ENCODE measurements at places on chromosomes 2 and 18.

- peak; percentile 78 for DNase-seq
Measured at GRCh38 chr2:56357655-56358295, 174.0 kb downstream of the CCDC85A start.

DNA sequence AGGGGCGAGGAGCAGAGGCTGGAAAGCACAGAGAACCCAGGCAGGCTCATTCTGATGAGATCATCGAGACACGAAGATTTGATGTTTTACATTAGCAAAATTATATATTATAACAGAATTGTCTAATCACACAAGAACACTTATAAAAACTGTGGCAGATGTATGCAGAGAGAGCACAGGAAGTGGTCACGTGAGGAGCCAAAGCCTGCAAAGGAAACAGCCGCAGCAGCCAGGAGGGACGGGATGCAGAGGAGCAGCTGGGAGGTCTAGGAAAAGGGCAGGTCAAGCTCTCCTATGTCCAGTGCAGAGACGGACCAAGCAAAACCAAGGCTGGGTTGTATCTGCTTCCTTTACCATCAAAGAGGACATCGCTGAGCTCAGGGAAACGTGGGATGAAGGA lies 355.1 kb upstream of the MYT1L start:
- DNase-seq = no peak

- peak; percentile 46 for DNase-seq
Measured at GRCh38 chr2:232473467-232473890, 14.2 kb downstream of the ECEL1 start.

DNA sequence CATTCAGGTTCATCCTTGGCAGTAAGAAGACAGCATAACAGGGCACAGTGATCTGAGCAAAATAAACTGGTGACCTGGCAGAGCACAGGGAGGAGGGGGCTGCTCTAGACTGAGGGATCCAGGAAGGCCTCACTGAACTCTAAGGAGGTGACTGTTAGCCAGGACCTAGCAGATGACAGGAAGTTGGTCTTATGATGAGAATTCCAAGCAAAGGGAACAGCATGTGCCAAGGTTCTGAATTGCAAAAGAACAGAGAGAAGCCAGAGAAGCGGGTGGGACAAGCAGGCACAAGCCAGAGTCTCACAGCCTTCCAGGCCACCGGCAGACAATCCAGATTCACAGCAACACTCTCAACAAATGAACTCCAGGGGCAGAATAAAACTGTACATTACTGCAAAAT lies 152.7 kb upstream of the PTPRM start:
- no peak for DNase-seq

DNA sequence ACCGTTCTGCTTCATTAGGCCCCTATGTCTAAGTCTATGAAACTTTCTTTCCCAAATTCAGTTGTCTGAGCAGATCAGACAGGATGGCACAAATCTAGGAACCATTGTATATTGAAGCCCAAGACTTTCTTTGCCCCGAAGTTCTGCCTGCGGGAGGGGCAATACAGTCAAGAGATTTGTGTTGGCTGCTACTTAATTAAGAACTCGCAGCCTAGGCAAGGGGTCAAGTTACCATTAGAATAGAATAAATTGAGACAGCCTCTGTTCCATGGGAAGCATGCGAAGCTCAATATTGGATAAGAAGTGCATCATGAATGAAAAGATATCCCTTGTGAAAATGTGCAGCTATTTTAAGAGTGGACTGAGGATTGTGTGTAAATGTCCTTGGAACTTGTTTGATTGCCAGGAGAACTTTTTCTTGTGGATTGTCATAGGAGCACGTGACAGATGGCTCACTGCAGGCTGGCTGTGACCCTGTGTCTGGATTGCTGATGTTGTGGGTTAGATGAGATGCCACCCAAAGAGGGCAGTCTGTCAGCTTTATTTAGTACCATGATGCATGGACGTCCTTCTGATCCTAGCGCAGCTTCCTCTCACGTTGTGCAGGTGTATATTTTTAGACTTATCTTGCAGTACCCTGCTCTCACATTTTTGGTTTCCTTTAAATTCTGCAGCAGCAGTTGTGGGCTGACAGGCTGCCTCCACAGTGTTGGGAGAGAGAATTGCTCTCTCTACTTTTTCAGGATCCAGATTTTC lies 30.9 kb downstream of the HAUS1 start:
- DNase-seq = no peak

GRCh38 chr2:37585982-37586621 lies 85.3 kb downstream of the CDC42EP3 start:
- DNase-seq = no peak

DNA sequence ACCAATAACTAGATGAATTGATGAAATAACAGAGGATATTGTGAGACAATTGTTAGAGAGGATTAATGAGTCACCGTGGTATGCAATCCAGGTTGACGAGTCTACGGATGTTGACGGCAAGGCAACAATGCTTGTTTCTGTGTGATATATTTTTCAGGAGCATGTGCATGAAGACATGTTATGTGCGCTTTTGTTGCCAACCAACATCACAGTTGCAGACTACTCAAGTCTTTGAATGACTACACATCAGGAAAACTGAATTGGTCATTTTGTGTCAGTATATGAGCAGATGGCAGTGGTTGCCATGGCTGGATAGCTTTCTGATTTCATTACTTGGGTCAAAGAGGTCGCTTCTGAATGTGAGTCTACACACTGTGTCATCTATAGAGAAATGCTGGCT lies 96.8 kb upstream of the CRACDL start:
- no peak for DNase-seq

DNA sequence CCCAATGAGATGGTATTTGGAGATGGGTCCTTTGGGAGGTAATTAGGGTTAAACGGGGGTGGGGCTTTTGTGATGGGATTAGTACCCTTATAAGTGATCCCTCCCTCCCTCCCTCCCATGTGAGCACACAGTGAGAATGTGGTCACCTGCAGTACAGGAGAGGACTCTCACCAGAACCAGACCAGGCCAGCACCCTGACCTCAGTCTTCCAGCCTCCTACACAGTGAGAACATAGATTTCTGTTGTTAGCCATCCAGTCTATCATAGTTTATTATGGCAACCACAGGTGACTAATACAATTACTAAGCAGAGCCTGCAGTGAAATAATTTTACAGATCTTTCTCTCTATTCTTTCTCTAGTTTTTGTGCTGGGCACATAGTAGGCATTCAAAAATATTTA lies 137.7 kb upstream of the PKDCC start:
- DNase-seq = no peak

DNA sequence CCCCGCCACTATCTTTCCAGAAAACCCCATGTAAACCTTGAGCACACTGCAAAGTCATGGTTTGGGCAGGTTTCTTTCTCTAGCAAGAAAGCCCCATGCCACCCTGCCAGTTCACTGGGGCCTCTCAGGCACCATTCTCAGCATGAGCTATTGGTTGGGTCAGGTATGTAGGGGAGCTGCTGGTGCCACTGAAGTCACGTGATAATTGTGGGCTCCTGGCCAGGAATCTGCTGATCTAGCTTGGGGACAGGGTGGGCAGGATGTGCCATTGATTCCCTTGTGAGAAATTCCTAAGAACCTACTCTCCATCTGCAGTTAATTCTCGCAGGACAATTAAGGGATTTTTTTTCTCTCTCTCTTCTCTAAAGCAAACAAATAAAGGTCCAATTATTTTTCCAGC lies 26.5 kb upstream of the HNMT start:
- no peak for DNase-seq

DNA sequence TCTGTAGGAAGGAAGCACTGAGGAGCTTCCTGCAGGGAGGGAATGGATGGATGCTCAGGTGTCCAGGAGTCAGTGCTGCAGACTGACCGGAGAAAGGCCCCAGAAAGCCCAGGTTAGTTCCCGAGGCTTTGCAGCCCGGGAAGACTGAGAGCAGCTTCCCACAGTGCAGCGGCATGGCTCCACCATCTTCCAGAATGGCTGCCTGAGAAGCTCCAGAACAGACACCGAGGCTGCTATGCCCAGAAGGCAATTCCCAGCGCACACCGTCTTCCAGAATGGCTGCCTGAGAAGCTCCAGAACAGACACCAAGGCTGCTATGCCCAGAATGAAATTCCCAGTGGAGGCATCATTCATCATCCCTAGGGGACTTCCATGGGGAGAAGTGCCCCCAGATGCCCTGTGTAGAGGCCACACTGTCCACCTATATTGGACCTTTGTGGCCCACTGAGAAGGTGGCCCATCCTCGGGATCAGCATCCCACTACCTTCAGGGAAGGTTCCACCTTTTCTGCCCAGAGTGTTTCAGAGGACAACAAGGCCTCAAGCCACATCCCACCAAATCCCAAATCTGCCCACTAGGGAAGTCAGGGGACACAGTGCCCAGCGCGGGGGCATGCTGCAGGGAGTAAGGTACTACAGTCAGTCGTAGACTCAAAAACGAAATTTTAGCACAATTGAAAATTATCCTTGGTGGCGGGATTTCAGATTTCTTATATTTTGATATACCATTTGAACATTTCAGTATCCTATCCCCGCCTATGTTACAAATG lies 80.5 kb downstream of the KCNF1 start:
- DNase-seq = no peak

GRCh38 chr2:207437136-207437523 lies 92.6 kb upstream of the CREB1 start:
- no peak for DNase-seq

- DNase-seq = no peak
Measured at GRCh38 chr2:20513946-20514345, 67.1 kb downstream of the RHOB start.

DNA sequence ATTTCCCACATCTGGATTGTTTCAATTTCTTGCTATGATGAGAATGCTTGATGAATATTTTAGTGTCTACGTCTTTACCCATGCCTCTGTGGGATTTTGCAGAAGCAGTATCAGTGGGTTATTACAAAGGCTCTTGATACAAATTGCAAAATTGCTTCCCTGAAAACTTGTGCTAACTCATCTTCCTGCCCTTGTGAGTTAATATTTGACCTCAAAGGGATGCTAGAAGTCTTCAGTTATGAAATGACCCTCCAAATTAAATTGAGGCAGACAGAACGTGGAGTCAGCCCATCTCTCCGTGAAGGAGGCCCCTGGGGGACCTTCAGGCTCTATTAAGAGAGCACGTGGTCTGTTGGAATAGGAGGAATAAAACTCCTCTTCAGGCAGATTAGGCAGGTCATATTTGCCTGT lies 239.2 kb upstream of the HS6ST1 start:
- no peak for DNase-seq

DNA sequence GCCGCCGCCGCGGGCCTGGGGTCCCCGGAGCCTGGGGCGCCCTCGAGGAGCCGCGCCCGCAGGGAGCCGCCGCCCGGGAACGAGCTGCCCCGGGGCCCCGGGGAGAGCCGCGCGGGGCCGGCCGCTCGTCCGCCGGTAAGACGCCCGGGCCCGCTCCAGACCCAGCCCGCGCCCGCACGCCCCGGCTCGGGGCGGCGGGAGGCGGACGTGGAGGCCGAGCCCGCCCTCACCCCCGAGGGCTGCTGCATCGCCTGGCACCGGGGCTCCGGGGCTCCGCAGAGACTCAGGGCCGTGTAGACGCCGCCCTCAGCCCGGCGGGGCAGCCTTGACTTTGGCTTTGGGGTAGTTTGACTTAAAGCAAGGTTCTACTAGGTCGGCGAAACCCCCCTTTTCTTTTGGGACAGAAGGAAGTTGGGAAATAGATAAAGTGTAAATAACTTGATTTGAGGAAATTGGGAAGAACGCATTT lies 335 bp downstream of the ERFE start:
- no peak for DNase-seq

GRCh38 chr2:32960647-32961403 lies 14.1 kb downstream of the LTBP1 start:
- DNase-seq = no peak

DNA sequence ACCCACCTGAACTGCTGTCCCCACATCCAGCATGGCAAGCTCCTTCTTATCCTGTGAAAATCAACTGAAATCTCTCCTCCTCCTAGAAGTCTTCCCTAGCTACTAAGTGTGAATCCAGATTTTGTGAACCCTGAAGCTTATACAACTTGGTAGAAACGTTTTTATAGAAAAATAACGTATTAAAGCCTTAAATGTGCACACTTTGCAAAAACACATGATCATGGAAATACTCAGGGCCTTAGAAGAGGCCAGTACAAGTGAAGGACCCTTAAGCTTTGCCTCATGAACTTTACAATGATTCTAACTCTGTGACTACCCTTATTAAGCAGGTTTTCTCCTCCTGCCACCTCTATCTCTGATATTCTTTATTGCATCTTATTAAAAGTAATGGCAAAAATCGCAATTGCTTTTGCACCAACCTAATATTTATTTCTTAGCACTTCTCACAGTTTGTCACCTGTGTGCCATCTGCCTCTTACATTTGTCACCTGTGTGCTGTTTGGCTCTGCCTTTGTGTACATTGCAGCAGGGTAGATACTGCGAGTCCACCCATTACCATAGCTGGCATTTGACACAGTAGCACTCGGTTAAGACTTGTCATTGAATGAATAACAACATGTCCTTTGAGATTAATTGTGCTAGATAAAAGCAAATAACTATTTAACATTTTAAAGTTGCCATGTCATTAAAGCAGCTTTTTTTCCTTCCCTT lies 42.2 kb downstream of the FRZB start:
- no peak for DNase-seq

DNA sequence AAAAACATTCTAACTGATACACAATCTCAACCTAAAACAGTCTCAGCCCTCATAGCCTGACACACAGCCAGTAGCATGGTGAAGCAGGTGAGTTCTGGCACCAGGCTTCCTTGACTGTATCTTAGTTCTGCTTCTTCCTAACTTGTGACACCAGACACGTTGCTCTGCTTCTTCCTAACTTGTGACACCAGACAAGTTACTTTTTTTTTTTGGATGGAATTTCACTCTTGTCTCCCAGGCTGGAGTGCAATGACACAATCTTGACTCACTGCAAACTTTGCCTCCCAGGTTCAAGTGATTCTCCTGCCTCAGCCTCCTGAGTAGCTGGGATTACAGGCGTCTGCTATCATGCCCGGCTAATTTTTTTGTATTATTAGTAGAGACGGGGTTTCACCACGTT lies 6.7 kb upstream of the ATG16L1 start:
- DNase-seq = no peak

DNA sequence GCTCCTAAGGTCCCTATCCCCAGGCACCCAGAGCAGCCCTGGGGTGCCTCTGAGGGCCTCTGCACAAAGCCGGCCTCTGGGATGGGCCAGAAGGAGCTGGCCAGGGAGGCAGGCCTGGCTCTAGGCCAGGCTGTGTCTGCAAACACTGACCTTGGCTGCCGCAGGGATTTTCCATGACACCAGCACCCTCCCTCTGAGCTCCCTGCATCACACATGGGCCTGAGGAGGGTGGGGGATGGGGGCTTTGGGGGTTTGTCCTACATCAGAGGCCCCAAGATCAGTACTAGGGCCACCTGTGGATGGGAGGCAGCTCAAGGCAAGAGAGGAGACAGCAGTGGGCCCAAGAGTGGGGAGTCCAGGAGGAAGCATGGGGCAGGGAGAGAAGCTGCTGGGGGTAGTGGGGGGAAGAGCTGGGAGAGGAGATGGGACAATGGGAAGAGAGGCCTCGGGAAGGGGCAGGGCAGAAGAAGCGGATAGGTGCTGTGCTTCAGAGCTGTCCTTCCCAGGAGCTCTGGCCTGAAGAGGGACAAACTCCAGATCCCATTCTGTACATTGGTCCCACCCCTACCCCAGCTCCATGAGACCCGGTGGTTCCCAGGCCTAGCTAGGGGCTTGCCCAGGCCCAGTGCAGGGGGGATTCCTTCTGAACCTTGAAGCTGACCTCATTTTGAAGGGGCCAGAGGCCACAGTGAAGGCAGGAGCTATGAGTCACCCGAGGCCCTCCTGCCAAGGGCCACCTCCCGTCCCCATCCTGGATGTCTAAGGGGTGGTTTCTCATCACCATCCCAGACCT lies 28.0 kb downstream of the KCNK3 start:
- DNase-seq = no peak

- no peak for DNase-seq
Measured at GRCh38 chr18:6625481-6625880, 104.0 kb upstream of the ARHGAP28 start.
